Osteocyte (in vitro differentiated cells): ENCODE measurements at places on chromosomes 6 and 20.

GRCh38 chr6:150681578-150682395, 82.1 kb downstream of the PLEKHG1 start:
- no peak for DNase-seq

DNA sequence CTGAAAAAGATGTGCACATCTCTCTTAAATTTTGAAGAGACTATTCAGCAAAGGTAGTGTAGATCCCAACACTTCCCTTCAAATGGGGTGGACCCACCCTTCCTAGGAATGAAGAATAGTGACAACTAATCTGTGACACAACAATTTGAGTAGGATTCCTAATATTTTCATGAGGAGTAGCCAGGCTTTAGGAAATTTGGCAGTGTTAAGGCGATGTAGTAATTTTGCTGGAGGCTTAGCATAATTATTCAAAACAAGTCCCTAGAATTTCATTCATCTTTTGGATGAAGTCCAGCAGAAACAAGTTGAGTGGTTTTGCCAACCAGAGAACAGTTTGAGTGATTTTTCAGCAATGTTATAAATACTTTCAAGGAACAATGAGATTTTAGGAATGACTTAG, 52.4 kb downstream of the ELOVL4 start:
- DNase-seq: no peak

GRCh38 chr20:49482621-49483017, at the start of gene KCNB1:
TSS of gene KCNB1 (minus strand) at chr20:49482668. CDS start at chr20:49482480, 188 bp downstream.
- DNase-seq: peak; percentile 91

- DNase-seq: no peak
These were observed 7.7 kb downstream of the BRPF3 start for GRCh38 chr6:36204068-36204753.

GRCh38 chr6:23654745-23655144, 471.3 kb upstream of the NRSN1 start:
- DNase-seq: no peak

- DNase-seq: no peak
These were observed 5.6 kb upstream of the MAN1A1 start for GRCh38 chr6:119355157-119355556.

- DNase-seq: no peak
These were observed 40.7 kb downstream of the RGS17 start for GRCh38 chr6:153090241-153090930.

DNA sequence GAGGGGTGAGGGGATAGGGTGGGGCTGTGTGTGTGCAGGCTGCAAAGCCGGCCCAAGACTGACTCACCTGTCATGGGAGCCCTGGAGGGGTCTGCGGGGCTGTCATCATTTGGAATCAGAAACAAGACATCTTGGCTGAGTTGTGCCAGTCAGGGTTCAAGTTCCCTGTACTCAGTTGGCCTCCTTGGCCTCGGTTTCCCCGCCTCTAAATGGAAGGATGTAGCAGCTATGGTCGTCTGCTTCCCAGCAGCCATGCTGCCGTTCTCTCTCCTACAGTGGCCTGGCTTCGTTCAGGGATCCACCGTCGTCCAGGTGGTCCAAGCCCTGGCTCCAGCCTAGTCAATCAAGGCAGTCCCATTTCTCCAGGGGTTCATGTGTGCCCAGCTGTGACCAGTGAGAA, 83.6 kb upstream of the PMEPA1 start:
- no peak for DNase-seq

GRCh38 chr20:59078231-59078630, 35.6 kb upstream of the PRELID3B start:
- no peak for DNase-seq

- no peak for DNase-seq
These were observed 9.3 kb downstream of the OR2H1 start for GRCh38 chr6:29466241-29466640.

DNA sequence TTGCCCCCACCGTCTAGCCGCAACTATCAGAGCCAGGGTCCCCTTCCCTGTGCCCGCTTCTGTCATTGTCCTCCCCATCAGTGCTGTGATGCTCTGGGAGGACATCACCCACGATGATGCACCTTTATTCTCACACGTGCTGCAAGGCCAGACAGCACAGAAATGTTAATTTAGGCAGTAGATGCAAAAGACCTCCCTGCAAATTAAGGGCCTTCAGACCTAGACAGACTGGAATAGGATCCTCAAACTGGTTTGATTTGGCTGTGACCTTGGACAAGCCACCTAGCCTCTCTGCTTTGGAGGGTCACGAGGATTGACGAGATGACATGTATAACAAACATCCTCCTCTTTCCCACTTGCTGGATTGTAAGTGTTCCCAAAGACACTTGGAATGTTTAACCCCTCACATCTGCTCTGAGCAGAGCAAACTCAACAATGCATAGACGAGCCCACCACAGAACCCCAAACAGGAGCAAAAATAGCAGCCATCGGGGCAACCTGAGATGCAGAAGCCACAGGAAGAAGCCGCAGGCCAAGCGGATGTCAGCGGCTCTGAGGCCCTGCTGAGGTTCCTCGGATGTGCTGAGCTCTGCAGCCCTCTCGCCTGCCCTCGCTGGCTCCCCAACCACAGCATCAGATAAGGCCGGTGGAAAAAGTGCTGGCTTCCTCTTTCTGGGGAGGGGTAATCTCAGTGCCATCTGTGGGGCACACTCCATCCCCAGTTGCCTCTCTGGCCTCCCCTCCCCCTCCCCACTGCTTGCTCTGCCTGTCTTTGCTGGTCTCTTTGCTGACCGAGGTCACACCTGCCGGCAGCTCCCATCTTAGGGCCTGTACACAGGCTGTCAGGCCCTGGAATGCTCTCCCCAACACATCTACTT, 35.3 kb downstream of the TOX2 start:
- no peak for DNase-seq

GRCh38 chr6:158752613-158753012, 66.6 kb downstream of the EZR start:
- DNase-seq: no peak

DNA sequence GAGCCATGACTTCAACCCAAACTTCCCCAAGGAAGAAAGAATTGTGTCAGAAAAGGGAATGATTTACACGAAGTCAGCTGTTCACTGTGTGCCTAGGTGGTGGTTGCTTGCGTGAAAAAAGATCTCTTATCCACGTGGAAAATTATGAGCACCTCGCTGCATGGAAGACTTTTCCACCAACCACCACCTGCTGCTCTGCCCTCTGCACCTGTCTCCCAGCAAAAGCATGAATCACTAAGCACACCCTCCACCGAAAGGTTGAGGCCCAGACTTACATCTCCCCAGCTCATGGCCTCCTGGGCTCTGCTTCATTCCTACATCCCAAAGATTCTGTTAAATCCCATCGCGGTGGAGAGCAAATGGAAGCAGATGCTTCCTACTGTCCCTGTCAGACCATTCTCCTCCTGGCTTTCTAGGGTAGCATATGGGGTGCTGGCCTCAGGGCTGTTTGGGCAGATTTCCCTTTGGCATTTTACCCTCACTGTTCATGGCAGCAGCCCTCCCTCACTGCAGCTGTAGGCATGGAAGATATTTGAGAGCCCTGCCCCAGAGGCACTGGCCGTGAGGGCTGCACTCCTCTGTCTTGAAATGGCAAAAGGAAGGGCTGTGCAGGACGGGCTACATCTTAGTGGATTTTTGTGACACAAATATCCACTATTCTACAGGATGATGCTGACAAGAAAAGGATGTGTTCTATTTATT, 37.6 kb upstream of the CST5 start:
- DNase-seq: no peak

- DNase-seq: no peak
These were observed 46.6 kb downstream of the CLIC5 start for GRCh38 chr6:45969026-45969425.

GRCh38 chr6:9830808-9831207, 584.1 kb downstream of the TFAP2A start:
- no peak for DNase-seq

GRCh38 chr6:148164645-148165044, 178.0 kb upstream of the SASH1 start:
- DNase-seq: no peak

DNA sequence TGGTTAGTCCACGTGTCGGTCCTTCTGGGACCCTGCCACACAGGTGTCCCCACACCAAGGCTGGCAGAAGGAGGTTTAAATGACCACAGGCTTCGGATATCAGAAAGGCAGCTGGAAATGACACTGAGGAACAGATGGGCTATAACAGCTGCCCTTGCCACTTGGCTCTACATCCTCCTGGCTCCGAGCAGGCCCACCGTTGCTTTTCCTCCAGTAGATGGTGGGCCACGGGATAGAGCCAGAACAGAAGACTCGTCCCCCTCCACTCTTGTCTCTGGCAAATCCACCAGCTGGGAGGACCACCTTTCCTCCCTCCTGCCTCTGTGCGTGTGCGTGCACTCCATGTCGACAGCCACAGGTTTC, 17.6 kb downstream of the WRNIP1 start:
- no peak for DNase-seq

GRCh38 chr20:38903335-38903734, 22.9 kb upstream of the FAM83D start:
- DNase-seq: no peak

DNA sequence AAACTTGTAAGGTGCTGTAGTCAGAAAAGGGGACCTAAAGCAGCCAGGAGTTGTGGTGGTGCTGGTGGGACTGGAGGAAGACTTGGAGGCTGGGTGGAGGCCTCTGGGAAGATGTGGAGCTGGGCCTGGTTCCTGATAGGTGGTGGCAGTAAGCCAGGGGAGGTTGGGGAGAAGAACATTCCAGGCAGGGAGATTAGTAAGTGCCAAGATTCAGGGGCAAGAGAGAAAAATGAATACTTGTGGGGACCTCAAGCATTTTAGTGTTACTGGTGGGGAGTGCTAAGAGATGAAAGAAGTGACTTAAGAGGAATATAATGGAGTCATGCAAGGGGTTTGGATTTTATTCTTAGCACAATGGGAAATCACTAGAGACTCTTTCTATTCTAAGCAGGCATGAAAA, 79.0 kb upstream of the B3GAT2 start:
- DNase-seq: no peak

DNA sequence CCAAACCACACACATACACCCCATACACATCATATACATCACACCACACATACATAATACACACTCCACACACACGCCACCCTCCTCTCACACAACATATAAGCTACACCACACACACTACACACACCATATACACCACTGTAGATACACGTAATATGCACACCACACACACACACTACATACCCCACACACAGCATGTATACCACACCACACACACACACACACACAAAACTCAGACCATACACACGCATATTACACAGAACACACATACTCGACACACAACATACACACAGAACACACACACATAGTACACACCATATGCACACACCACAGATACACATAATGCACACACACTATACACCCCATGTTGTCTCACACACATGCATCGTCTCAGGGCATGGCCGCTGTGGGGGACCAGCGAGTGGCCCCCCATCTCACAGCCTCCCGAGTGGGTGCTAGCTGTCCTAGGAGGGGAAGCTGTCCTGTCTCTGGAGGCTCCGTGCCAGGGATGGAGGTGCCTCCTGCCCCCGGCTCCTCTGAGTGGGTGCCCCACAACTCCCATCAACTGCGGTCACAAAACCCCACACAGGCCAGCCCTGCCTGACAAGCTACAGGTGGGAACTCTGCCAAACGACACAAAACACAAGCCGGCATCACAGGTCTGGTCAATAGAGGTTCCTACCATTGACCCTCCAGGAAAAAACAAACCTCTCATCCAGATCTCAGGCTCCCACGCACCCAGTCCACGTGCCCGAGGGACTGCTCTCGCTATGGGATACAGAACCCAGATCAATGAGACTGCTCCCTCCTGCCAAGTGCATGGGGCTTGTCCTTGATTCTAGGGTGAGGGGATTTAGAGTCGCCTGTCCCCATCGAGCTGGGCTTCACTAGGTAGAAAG, 49.1 kb downstream of the DACT2 start:
- no peak for DNase-seq

- no peak for DNase-seq
These were observed 11.6 kb upstream of the CLVS2 start for GRCh38 chr6:122984393-122984792.

- DNase-seq: no peak
These were observed 219.9 kb downstream of the ALDH8A1 start for GRCh38 chr6:134730013-134730412.

DNA sequence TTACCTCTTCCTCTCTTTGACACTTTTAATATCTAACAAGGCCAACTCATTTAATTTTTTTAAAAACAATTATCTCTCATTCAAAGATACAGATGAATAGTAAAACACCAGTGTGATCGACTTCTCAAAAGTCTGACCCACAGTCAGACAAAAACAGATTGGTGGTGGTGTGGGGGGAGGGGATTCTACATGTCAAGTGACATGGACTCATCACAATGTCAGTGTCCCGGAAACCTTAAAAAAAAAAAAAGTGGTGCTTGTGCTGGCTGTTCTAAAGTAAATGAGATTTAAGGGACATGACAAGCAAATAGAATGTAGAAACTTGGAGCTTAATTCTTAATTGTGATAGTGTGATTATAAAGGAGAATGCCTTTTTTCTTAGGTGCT, 16.3 kb upstream of the RFPL4B start:
- no peak for DNase-seq

- DNase-seq: peak; percentile 56
These were observed 34.6 kb upstream of the NKX2-2 start for GRCh38 chr20:21548390-21549035.

DNA sequence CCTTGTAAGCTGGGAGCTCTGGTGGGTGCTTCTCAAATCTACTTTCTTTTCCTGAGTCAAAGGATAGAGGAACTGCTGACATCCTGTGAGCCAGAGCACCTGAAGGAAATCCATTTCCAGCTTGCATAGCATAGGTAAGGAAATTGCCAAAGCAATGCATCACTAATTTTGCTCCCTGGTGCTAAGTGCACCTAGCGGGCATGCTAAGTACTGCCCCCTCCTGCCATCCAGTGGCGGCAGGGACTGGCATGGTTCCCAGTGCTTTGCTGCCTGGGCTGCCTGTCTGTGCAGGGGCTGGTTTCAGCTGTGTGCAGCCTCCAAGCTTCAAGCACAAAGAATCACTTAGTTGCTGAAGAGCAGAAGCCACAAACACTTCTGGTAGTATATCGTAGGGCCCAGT, 63.9 kb downstream of the FARS2 start:
- DNase-seq: no peak

DNA sequence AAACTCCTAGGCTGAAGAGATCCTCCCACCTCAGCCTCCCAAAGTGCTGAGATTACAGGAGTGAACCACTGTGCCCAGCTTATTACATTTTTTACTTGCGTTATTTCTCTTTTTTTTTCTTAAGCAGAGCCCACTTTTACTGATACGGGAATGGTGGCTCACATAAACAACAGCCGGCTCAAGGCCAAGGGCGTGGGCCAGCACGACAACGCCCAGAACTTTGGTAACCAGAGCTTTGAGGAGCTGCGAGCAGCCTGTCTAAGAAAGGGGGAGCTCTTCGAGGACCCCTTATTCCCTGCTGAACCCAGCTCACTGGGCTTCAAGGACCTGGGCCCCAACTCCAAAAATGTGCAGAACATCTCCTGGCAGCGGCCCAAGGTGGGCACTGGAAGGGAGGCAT, 10.5 kb downstream of the CAPN11 start:
- DNase-seq: no peak

- no peak for DNase-seq
These were observed 217.1 kb downstream of the ALDH8A1 start for GRCh38 chr6:134732763-134733162.

DNA sequence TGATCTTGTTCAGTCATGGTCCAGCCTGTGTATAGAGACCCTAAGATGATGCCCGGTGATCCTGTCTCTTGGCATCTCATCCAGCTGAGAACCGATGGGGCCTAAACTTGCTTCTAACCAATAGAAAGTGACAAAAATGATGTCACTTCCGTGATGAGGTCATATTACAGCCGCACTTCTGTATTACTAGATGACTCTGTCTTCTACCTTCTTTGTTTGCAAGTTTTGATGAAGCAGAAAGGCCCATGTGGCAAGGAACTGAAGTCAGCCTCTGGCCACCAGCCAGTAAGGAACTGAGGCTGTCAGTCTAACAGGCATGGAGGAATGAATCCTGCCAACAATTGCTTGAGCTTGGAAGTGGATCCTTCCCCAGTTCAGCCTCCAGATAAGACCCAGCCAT, 32.8 kb upstream of the HLA-C start:
- no peak for DNase-seq
